Occipital lobe (tissue), 3 donors: ENCODE measurements at places on chromosomes 1 and 21.

DNA sequence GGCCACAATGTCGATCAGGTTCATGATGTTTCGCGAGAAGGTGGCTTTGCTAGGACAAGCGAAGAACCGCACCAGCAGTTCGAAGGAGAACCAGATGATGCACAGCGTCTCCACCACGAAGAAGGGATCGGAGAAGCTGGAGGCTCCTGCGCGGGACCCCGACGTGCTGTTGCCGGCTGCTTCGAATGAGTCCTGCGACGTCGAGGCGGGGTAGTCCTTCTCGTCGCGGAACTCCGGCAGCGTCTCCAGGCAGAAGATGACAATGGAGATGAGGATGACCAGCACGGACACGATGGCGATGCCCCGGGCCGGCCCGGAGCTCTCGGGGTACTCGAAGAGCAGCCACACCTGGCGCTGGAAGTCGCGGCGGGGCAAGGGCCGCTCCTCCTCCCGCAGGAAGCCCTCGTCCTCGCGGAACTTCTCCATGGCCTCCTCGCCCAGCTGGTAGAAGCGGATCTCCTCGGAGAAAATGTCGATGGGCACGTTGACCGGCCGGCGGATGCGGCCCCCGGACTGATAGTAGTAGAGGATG is 869 bp downstream of the KCNA3 start:
- no peak for DNase-seq

GRCh38 chr1:183956559-183957188 is 80.9 kb downstream of the COLGALT2 start:
- DNase-seq: no peak

DNA sequence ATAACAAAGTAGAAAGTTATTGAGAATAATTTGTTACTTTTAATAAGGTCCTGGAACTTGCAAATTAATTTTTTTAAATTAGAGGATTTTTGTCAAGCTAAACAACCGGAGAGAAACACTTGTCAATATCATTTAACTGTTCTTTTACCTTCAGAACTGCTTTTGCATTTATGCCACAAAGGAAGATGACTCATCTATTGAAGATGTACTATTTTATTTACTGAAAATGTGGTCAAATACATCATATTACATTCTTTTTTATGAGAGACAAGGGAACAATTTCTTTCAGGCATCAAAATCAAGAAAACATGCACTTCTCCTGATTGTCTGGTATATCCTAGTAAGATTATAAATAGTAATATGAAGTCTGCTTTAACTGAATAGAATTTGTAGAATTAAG is 558.2 kb upstream of the PRMT6 start:
- DNase-seq: no peak

GRCh38 chr1:227958617-227959324 is 11.0 kb upstream of the WNT9A start:
- DNase-seq: no peak

GRCh38 chr1:9503001-9503675 is 36.1 kb upstream of the SLC25A33 start:
- DNase-seq: no peak

DNA sequence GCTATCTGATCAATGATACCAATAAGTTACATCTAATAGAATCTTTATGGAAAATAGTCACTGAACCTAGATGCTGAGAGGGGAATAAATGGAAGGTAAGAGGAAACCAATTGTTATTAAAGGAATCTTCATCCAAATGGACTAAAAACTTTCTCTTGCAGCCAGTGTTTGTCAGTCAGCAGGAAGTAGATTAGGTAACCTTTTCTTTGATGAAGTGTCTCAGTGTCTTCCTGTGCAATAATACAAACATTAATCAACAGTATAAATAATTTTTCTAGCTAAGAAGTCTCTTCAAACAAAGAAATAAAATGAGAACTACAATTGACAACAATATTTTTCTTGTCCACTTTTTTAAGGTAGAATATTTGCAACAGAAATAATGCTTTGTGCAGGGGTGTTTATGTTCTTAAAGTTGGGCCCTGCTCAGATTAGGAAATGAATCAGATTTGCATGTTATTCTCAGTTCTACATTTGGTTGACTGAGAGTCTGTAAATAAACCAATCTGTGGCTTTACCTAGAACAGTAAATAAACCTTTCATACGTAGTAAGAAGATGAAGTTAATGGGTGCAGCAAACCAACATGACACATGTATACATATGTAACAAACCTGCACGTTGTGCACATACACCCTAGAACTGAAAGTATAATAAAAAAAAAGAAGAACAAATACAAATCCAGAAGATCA is 391.4 kb downstream of the MRPL39 start:
- no peak for DNase-seq

DNA sequence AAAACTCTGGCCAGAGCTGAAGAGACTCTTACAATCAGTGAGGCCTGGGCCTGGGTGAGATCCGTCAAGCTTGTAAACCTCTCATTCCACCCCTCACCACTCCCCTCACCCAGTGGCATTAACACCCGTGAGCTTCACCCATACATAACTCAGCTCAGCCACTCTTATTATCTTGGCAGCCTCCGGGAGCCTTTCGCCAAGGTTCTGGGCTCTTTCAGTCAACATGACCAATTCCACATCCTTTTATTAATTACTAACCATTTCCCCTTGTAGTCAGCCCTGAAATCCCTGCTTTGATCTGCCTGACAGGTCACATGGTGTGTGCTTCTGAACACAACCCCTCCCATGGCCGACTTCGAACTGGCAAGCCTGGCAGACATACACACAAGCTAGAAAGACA is 134.8 kb downstream of the SETD4 start:
- no peak for DNase-seq

DNA sequence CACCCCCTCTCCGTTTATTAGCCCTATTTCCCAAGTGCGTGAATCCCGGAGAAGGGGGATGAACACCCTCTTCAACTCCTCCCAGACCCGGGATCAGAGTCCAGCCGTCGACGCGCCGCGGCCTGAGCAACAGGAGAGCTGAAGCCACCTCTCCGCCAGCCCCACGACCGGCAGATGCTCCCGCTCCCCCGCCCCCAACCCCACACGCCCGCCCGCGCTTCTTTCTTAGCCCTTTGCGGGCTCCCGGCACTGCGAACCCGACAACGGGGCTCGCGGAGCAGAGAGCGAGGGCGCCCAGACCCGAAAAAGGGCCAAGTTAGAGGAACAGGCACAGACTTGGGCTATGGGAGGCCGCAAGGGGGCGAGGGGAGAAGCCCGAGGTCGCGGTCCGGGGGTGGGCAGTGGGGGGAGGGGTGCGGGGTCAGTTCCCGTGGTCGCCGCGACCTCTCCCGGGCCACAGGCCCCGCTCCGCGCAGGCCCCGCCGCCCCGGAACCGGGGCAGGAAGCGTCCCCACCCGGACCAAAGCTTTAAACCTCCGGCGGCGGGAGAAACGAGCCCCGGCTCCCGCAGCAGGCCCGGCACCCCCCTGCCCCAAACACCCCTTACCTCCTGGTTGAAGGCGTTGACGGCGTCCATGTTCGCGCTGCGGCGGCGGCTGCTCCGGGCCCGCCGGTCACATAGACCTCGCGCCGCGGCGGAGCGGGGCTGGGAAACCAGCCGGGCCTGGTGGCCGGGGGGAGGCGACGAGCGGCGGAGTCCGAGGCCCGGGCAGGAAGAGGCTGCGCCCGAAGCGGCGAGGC is 662 bp downstream of the SCAF4 start:
- DNase-seq: no peak

GRCh38 chr1:3441880-3442279 is 12.6 kb upstream of the ARHGEF16 start:
- no peak for DNase-seq

DNA sequence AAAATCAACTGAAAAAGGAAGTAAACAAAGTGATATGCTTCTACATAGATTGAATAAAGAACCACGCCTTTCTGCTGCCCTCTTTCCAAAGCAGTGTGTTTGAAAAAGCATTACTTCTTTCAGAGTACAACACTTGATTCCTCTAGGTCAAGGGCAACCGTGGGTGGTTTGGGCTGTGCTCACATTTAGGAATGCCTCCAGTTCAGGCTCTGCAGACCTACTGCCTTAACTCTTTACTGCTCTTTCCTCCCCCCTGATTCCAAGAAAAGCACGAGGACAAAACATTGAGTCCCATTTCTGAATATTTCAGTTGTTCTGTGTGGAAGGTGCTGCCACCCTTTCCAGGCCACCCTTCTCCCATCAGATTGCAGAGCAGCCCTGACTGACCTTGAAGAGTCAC is 45.2 kb downstream of the ADAMTS1 start:
- no peak for DNase-seq

- DNase-seq: no peak
Observed at GRCh38 chr1:243260221-243260880, 4.5 kb downstream of the SDCCAG8 start.

GRCh38 chr1:32538887-32539583 is at the start of gene ZBTB8A:
Gene ZBTB8A (plus strand): TSS chr1:32539427. CDS start chr1:32592932, 53,505 bp downstream.
- DNase-seq: peak; percentile 21

DNA sequence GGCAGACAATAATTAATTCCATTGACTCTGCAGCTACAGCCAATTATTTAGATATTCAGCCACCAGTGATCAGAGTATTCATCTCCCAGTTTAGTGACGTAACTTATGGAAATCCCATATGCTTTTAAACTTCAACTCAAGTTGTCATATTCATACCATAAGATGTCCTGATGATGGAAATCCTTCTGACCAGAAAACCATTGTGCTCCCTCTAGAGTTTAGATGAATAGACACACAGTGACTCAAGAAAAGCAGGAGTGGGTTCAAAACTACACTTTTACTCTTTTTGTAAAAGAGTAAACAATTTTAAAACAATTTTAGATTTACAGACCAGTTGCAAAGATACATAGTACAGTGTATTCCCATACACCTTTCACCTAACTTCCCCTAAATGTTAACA is 463.7 kb downstream of the KCNT2 start:
- no peak for DNase-seq

DNA sequence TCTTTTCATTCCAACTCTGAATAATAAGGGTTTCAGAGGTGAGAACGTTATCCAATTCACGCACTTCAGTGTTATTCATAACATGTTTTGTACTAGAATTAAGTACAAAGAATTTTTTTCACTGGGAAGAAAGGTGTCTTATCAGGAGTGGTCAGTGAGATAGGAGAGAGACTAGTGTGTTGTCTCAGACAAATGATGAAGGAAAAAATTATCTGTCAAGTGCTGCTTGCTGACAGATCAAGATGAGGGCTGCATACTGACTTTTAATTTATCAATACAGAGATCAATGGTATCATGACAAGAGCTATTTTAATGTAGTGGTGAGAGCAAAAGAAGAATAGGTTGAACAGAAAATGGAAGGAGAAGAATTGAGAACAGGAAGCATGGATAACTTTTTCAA is 402.4 kb downstream of the KCNT2 start:
- DNase-seq: no peak

- DNase-seq: no peak
Observed at GRCh38 chr1:20141466-20141865, 2.3 kb downstream of the PLA2G2F start.

DNA sequence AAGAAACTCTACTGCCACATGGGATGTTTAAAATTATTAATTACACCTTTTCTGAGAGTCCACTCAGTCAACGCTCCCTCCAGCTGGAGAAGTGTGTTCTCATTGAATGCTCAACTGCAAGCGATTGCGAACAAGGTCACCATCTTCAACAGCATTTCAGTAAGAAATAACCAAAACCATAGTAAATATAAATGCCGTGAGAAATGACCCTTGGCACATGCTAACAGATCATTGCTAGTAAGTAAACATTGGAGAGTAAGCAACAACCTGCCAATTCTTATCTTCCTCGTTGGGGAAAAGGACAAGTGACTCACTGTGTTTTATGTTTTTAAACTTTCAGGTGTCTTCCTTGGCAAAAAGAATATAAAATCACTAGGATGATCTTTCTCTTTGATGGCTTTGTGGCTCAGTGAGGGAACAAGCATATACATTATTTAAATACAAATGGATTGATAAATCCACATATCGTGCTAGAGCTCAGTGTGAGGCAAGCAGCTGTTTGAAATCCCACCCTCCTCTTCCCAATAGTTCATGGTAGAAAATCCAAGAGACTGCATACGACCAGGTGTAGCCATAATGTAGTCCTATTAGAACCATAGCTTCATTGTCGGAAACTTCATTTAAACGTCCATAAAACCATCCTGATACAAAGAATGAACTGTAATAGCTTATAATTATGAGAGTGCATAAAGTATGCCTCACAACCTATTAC is 214.6 kb downstream of the GRIK1 start:
- no peak for DNase-seq

DNA sequence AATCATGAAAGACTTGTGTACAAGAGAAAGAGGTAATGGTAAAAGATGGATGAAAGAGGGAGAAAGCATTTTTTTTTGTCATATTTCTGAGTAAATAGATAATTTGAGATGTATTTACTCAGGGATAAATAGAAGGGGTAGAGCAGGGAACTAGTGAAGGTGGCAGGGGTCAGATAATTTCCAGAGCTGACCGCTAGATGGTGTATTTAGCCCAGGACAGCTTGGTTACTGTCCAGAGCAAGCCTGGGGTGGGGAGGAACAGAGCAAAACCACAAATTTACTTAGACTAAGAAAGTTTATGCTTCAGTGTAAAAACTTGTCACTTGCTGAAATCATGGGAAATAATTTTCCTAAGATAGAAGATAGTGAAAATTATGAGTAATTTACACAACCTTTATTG is 91.5 kb downstream of the XCL2 start:
- DNase-seq: no peak

GRCh38 chr1:23524716-23525401 is 6.2 kb downstream of the E2F2 start:
- no peak for DNase-seq

DNA sequence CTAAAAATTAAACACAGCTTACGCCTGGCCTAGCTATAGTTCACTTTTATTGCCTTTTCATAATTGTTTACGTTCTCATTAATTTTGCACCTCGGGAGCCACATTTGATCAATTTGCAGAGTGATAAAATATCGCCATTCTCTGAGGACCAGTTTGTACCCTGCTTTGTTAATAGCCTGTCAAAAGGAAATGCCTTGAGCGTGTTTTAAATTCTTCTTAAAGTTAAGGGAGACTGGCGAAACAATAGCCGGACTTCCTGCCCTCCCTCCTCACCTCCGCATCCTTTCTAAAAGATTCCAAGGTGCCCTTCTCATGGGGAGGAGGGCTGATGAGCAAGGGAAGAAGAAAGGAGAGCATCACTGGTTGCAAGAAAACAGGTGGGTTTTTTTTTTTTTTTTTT is 271.6 kb downstream of the KCNJ6 start:
- no peak for DNase-seq

DNA sequence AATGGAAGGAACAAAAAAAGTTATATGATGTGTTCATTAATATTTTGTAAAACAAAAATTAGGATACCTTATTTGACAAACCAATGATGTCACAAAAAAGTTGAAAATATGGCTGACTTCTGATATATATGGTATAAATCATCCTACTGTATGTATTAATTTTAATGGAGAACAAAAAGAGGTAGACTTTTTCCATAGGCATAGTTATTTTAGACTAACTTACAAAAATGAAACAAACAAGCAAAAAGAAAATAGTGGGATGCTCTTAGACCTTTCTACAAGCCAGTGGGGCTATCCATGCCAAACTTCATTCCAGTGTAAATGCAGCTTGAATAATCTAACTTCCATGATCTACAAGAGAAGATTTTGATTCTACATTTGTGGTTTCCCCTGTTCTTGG is 522 bp upstream of the SPTA1 start:
- DNase-seq: no peak
